Mesenteric fat pad (tissue), 1 donor: ENCODE measurements at places on chromosomes 11 and 22.

DNA sequence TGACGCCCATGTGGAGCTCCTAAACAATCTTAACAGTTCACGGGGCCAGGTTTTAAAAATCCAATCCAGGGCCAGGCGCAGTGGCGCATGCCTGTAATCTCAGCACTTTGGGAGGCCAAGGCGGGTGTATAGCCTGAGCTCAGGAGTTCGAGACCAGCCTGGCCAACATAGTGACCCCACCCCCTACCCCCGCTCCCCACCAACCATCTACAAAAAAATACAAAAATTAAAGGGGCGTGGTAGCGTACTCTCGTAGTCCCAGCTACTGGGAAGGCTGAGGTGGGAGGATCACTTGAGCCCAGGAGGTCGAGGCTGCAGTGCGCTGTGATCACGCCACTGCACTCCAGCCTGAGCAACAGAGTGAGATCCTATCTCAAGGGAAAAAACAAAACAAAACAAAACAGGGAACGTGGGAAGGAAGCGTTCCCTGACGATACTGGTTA, 689 bp upstream of the SART1 start:
- DNase-seq: no peak

- DNase-seq: no peak
Observed at GRCh38 chr11:1358286-1358685, 31.4 kb upstream of the BRSK2 start.

GRCh38 chr11:118883368-118884071, at the start of gene CXCR5:
TSS of gene CXCR5 (plus strand) at chr11:118883892. CDS start at chr11:118883942, 50 bp downstream.
- no peak for DNase-seq

DNA sequence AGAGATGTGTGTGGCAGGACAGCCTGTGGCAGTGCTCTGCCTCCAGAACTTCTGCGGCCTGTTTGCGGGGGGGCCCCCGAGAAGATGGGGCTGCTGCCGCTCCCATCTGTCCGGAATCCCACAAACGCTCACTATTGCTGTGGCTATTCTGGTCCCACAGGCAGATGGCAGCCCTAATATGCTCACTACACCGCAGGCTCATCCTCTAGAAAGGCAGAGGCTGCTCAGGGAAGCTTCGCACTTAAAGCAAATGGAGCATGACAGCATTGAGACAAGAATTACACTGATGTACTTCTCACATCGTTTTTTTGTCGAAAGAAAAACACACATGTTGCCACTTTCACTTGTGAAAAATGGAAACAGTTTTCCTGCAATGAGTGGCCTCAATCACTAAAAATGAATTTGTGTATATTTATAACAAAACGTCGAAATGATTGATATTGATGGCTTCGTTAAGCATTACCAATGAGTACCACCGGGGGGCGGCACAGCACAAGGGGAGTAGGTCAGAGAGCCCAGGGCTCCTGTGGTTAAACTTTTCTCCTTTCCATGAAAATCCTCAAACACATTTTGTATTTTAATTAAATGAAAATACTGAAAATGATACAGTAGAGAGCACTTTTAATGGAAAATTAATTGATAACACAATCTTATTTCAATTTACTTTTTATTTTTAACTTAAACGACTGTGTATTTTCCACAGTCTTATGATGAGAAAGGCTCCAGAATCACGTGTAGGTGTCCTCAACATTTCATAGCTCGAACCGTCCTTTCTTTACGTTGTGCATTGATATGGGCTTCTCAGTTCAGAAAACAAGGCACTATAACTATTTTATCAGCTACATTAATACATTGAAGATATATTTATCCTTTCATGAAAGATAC, 69.1 kb downstream of the CTTN start:
- DNase-seq: no peak

- DNase-seq: no peak
Observed at GRCh38 chr11:75306529-75306928, 44.9 kb downstream of the ARRB1 start.

DNA sequence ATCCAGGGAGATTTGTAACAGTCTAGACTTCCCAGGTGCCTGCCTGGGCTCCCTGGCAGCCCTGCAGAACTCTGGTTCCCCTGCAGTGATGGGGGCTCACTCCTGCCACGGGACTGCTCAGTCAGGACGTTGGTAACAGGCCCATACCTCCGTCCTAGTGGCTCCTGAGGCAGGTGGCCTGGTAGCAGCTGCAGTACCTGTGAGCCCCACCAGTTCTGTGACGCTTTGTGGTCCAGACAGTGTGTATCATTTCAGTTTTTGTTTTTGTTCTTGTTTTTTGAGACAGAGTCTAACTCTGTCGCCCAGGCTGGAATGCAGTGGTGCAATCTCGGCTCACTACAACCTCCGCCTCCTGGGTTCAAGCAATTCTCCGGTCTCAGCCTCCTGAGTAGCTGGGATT, 27.8 kb downstream of the POLR3H start:
- no peak for DNase-seq

DNA sequence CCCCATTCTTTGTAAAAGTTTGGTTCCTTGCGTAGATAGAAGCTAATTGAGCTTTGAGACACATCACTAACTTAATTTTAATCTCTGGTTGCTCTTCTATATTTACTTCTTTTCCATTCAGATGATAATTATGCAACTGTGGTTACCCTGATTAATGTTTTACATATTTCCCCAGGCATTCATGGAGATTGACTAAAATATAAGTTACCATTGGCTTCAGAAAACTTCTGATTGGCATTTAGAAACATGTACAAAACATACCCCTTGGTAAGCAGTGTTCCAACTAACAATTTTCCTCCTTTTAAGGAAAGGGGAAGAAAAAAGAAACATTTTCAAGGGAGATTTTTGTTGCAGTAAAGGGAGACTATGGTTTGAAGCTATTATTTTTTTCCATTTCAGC, 43.9 kb downstream of the FAT3 start:
- DNase-seq: no peak

GRCh38 chr11:106668147-106668546, 350.1 kb downstream of the GUCY1A2 start:
- DNase-seq: no peak

- no peak for DNase-seq
Observed at GRCh38 chr22:46602025-46602424, 18.2 kb upstream of the GRAMD4 start.

DNA sequence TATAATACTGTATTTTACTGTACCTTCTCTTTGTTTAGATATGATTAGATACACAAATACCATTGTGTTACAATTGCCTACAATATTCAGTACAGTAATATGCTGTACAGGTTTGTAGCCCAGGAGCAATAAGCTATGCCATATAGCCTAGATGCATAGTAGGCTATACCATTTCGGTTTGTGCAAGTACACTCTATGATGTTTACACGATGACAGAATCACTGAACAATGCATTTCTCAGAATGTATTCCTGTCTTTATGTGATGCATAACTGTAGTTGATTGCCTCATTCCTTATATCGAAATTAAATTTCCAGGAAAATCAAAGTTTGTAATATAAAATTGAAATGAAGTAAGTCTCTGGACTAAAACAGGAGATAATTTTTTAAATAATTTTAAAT, 49.3 kb upstream of the OR5P2 start:
- DNase-seq: no peak

DNA sequence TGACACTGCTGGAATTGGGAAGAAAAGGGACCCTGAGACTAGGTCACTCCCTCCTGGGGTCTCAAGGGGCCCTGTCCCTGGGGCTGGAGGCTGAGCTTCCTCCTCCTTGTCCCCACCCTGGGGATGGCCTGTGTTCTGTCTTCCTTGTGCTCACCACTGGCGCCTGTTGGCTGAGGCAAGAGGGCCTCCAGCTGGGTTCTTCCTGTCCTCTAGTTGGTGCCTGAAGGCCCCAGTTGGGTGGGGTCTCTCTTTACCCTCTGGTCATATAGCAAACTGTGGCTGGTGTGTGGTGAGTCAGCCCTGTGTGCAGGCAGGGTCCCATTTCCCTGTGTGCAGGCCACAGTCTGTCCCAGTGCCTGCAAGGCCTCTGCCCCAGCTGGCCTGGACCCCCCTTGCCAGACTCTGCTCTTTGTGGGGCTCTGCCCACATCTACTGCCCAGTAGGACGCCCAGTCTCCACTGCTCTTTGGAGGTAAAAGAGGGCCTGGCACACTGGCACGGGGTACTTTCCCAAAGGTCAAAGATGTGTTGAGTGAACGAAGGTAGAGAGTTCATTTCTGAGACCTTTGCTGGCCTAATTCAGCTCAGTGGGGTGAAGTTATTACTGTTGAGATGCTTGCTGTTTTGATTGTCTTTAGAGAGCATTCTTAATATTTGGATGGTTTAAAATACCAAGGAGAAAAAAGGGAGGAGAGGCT, 55.1 kb upstream of the CLDN5 start:
- DNase-seq: peak; percentile 73

DNA sequence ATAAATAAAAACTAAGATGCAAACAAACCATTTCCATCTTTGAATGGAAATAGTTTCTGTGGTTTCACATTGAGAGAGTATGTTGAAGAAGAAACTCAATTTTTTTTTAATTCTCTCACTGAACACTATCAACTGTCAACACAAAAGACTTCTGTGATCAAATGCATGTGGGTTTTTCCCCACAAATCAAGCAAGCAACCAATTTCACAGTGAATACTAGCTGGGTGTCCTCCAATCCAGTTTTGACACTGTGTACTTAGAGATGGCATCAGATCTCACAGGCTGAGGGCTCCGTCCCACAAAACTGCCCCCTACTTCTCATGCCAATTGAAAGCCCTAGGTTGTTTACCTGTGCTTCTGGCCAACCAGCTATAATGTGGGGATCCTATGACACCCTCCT, 34.5 kb downstream of the CTSC start:
- no peak for DNase-seq

DNA sequence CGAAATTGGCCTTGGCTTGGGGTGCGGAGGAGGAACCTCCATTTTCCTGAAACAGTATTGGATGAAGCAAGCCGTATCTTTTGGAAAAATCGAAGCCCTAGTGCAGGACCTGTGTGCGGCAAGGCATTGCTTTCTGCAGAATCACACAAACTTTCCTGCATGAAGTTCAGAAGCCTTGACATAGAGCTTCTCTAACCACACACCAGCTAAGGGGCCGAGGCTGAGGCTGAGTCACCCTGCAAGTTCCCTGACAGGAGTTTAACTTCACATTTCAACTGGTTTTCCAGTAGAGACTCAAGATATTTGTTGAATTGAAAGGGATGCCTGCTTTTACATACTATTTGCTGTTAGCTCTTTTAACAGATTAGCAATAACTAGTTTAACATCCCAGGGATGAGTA, 67.8 kb downstream of the TCF20 start:
- no peak for DNase-seq

- no peak for DNase-seq
Observed at GRCh38 chr11:35335226-35335625, 84.1 kb downstream of the SLC1A2 start.

GRCh38 chr22:24989541-24989951, 37.0 kb downstream of the KIAA1671 start:
- no peak for DNase-seq

GRCh38 chr11:11476499-11476898, 123.4 kb upstream of the CSNK2A3 start:
- no peak for DNase-seq
